ENCODE measurements at places on chromosomes 11 and 22.

- no peak for DNase-seq
Observed at GRCh38 chr11:66722745-66723651, 6.0 kb downstream of the SPTBN2 start.

GRCh38 chr22:38724926-38725571, 19.3 kb downstream of the GTPBP1 start:
- DNase-seq = peak; percentile 47

DNA sequence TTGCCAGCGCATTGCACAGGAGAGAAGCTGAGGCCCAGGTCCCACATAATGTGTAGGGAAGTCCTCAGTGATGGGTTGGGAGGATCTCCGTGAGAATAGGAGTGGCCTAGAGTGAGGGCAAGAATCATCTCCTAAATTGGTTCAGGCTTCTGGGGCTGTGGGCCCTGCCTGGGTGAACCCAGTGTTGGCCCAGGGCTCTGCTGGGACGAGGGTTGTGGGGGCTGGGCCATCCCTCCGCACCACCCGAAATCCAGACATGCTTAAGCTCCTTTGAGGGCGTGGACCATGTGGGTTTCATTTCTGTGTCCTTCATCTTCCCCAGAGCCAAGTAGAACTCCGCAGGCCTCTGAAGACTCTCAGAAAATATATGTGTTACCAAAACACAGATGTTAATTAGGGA, 3.7 kb downstream of the MICALL1 start:
- no peak for DNase-seq

- DNase-seq = peak; percentile 86
Observed at GRCh38 chr11:103051981-103052380, 40.0 kb downstream of the DCUN1D5 start.

- DNase-seq = no peak
Observed at GRCh38 chr22:37517826-37518450, 1.3 kb downstream of the CARD10 start.

DNA sequence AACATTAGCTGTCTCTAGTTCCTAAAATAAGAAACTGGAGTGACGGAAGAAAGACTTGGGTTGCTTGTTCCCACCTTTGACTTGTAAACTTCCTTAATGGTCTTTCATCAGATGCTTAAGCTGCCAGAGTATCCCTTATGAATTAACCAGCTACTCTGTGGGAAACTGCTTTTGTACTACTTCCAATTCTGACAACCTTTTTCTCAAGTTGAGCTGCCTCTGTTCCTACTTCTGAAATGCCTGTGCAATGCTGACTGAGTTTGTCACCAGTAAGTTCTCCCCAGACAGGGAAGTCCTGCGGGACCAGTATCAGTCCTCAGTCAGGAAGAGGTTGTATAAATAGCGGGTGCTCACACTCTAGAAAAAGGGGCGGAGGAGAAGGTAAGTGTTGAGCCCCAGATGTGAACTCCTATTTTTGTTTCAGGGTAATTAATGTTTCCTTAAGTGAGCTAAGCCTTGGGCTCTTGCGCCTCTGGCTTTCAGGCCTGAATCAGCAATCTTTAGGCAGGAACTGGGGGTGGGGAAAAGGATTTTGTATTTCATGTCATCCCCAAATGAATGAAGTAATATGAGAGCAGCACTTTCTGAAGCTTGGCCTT, 67.2 kb downstream of the CECR2 start:
- no peak for DNase-seq

DNA sequence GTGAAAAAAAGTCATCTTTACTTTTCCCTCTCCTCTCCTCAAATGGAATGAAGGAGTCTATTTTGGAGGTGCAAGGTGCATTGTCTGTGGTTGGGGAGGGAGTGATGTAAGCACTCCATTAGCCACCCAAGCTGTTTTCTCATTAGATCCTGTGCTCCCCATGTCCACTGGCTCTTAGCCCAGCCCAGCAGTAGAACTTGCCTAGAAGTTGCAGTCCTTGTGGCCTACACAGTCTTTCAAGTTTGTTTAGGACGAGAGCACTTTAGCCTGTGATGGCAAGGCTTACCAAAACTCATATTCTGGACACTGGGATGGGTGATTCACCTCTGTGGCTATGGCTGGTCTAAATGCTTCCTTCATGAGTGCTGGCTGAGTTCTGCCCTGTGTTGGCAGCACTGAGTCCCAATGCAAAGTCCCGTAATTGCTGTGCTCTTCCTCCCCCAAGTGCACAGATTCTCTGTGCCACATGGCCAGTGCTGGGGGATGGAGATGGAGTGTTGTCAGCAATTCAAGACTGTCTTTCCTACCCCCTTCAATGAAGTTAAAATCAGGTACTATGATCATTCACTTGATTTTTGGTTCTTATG, 15.8 kb downstream of the SLC22A25 start:
- no peak for DNase-seq

DNA sequence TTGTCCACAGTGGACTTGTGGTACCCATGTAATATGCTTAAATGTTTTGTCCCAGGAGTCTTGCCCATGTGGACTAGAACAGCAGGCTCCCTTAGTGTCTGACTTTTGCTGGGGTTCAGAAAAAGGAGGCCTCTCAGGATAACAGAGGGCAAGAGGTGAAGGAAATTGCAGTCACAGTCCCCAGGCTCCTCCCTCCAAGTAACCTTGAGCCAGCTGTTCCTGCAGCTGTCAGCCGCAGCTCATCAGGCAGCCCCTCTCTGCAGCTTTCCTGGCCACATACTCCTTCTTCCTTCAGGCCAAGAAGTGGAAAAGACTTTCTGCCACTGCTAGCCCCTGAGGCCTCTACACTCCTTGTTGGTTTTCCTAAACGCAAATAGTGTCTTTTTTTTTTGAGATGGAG, 6.3 kb upstream of the MYO18B start:
- DNase-seq = no peak

GRCh38 chr11:70568814-70569617, 170.7 kb downstream of the CTTN start:
- no peak for DNase-seq

DNA sequence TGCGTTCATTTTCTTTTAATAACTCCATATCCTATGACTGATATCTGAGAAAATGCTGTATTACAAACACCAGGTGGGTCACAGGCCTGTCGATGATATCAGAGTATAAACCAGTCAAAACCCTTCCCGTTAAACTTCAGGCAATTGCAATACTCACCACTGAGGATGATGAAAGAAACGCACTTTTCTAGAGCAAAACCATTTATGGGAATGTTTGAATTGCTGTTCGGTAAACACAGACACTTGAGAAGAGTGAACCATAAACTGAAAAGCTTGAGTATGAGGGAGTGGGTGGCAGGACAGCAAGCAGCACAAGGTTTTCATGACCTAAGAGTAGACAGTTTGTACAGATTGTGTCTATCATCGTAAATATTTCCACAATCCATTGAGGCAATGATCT, 139.8 kb upstream of the CEP126 start:
- no peak for DNase-seq

GRCh38 chr11:94734563-94735275, 33.4 kb upstream of the AMOTL1 start:
- peak; percentile 69 for DNase-seq

DNA sequence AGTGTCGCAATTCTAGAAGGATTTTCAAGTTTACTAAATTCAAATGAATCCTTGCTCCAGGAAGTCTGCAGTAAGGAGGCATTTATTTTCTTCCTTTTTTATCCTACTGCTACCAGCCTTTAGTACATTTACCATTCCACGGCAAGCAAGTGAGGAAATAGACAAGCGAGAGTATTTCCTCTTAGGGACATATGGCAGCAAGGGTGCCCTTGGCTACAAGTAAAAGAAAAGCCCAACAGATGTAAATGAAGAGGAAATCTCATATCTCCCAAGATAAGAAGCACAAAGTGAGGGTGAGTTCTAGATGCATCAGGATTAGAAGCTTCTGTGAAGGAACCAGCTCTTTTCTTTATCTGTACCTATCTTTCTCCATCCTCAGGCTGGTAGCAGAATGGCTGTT, 37.8 kb upstream of the FZD4 start:
- no peak for DNase-seq
